C1 segment of cervical spinal cord (tissue), 14 donors: ENCODE measurements at places on chromosomes 1 and 21.

GRCh38 chr1:116954440-116954839 lies 44.7 kb downstream of the PTGFRN start:
- DNase-seq: no peak

GRCh38 chr1:103372866-103373265 lies 152.6 kb upstream of the RNPC3 start:
- DNase-seq: no peak

DNA sequence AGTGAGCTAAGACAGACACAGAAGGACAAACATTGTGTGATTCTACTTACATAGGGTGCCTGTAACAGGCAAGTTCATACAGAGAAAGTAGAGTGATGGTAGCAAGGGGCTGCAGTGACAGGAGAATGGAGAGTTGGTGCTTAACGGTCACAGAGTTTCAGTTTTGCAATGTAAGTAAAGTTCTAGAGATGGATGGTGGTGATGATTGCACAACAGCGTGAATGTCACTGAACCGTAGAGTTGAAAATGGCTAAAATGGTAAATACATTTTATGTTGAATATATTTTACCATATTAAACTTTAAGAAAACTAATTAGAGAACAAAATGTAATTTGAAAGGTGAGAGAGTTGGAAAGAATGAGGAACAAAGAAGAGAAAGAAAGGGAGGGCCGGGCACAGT lies 8.7 kb downstream of the CFAP107 start:
- no peak for DNase-seq

GRCh38 chr21:39120876-39121599 lies 62.2 kb downstream of the PSMG1 start:
- DNase-seq: no peak

- no peak for DNase-seq
These were observed 271.7 kb downstream of the DUSP10 start for GRCh38 chr1:221470000-221470698.

GRCh38 chr1:230797942-230798365 lies 50.8 kb downstream of the CAPN9 start:
- DNase-seq: peak; percentile 23

DNA sequence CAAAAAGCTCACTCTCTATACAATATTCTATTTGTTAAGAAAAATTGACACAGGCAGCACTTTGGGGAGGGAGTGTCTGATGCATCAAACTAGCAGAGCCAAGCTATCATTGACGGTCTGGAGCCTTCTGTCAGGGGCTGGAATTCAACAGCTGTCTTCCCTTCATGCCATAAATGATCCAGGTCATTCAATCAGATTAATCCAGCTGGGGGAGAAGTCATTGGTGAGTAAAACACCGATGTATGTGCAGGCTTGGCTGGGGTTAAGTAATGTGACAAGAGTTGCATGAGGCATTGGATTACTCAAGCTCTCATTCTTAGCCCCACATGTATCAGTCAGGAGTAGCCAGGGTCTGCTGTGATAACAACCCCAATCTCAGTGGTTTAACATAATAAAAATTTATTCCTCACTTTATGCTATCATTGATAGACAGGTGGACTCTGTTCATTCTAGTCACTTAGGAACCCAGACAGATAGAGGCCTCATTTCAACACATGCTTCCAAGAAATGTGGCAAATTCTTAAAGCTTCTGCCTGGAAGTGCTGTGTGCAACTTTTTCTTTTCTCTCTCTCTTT lies 118.1 kb upstream of the GADD45A start:
- DNase-seq: no peak

DNA sequence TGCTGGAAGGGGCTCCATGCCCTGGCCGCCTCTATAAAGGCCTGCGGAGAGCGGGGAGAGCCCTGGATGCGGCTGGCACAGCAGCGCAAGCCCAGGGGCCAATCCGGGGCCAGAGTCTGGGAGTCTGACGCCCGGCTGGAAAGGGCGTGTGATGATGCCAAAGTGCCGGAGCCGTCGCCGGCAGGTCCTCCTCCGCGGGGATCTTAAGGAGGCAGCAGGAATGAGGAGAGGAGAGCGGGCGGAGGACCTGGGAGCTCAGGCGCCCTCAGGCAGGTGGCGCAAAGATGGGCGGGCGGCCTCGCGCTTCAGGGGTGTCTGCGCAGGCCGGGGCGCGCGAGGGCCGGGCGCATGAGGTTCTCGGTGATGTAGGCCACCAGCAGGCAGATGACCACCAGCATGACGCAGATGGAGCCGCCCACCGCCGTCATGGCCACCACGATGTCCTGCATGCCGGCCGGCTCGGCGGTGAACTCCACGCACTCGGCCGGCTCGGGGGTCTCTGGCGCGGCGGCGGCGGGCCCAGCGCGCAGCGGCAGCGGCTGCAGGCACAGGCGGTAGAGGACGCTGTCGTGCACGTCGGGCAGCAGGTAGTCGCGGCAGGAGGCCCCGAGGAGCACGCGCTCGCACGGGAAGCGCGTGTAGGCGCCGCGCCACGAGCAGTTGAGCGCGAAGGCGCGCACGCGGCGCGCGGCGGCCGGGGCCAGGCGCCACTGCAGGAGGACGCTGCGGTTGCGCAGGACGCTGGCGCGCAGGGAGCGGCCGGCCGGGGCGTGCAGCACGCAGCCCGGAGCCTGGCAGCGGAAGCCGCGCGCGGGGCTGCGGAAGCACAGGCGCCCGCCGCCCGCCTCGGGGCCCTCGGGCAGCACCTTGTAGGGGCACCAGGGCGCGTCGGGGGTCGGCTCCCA lies 653 bp downstream of the FNDC10 start:
- no peak for DNase-seq

DNA sequence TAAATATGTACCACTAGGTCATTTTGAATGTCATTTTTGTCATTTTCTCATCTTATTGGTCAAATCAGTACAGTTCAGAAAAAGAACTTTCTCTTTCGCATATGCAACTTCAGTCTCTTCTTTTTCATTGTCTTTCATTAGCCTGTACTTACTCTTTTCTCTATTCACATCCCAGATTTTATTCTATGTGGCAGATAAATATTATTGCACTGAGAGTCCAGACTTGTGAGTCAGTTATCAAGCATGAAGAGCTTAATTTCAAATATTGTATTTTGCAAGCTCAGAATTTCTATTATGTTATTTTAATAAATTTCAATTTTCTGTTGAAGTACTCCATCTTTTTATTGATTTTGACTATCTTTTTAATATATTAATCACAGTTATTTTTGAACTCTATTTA lies 105.2 kb upstream of the PALMD start:
- no peak for DNase-seq

- DNase-seq: no peak
These were observed 19.5 kb upstream of the TUT4 start for GRCh38 chr1:52572387-52572786.

DNA sequence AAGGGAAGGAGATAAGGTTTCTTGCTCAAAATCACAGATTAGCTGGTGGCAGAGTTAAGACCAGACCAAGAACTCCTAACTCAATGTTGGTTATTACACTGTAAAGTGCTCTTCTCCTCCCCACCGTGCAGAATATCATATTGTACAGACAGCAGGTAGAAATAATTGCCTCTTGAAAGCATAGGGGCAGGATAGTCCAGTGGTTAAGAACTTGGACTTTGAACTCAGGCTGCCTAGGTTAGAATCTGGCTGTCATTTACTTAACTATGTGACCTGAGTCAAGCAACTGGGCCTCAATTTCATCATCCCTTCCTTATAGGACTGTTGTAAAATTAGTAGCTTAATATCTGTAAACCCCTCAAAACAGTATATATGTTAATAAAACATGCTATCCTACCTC lies 114.9 kb upstream of the HIVEP3 start:
- DNase-seq: no peak

DNA sequence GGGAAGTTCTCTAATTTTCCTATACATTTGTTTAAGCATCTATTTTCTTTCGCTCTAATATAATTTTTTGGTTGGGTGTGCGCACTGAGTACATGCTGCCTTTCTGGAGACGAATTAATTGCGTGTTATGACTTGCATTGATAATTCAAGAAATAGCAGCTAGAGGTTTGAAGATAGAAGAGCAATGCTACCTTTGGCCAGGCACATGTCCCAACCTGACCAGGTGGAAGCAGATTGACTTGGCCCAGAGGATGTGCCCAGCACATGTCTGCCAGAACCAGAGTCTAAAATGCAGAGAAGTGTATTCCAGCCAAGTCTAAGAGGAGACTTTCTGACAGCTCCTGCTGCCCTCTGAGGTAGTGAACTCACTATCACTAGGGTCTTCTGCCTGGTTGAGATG lies 114.3 kb downstream of the SLC35F3 start:
- DNase-seq: no peak
